KBM-7 (cell line): ENCODE measurements at places on chromosomes 5 and 9.

- DNase-seq = no peak
Observed at GRCh38 chr5:142545650-142546322, 140.1 kb downstream of the FGF1 start.

DNA sequence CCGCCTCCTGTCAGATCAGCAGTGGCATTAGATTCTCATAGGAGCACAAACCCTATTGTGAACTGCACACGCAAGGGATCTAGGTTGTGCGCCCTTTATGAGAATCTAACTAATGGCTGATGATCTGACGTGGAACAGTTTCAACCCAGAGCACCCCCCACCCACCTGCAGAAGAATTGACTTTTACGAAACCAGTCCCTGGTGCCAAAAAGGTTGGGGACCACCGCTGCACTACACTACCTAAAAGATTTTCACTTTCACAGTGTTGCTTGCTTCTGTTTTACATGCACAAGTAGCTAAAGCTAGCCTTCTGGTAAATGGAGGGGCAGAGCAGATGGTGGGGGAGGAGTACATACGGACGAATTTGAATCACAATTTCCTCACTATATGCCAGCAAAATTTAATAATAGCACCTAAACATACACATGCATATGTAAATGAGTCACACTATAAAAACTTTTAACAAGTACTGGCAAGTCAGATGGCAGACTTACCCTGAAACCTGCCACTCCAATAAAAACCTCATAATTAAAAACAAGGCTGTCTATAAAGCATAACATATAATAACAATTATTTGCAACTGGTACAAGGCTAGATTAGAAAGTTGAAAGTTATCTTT, 24.0 kb upstream of the CDKN2B start:
- no peak for DNase-seq

DNA sequence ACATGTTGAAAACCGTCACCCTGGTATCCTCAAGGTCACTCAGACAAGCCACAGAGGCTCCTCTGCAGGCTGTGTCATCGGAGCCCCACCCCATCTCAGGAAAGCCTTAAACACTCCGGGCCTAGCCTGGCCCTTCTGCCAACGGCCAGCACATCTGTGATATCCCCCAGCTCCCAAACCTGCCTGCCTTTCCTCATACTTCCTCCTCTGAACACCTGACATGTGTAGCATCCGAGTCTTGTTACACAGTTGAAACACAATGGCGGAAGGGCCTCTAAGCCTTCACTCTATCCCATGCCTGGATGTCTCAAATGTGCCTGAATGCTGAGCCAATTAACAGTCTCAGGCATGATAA, 32.9 kb upstream of the TGFBR1 start:
- DNase-seq = no peak

GRCh38 chr5:135229679-135230132, 169.3 kb downstream of the MACROH2A1 start:
- DNase-seq = no peak

GRCh38 chr9:110327716-110328115, 9.9 kb downstream of the TXNDC8 start:
- no peak for DNase-seq

GRCh38 chr5:181171782-181172181, 24.4 kb downstream of the OR2V2 start:
- no peak for DNase-seq
